ENCODE measurements at places on chromosomes 3 and 15.

GRCh38 chr15:100878648-100879047 is 983 bp upstream of the ALDH1A3 start:
- no peak for DNase-seq

GRCh38 chr15:87710406-87710805 is 546.1 kb downstream of the NTRK3 start:
- DNase-seq, result no peak

DNA sequence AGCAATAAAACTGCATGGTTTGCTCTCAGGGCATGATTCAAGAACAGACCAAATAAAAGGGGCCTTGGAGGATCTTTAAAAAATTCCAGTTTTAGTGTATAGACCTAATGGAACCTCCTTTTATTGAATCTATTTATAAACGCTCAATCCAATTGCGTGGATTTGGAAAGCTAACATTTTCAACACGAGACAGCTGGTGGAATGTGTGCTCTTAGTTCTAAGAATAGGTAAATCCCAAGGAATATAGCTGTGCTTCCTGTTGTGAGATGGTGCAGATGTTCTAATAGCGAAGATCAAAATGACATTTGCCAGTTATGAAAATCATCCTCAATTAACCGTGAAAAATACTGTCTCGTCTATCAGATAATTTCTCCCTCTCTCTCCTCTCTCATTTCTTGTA is 192.5 kb downstream of the ATP10A start:
- DNase-seq, result no peak

DNA sequence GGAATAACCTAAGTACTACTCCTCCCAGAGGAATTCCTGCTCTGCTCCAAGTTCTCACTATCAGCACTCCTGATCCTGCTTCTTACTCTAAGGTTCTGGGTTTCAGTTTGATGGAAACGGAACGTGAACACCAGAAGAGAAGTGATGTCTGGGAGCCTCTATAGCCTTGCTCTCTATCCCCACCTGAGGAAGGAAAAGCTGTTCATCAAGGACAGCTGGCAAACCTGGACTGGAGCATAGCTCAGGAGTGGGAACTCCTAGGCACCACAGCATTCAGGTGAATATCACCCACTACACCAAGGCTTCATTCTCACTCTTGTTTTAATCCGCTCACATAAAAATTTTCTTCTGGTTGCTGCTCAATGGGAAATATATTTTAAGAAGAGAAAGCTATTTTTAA is 13.0 kb upstream of the CADPS start:
- no peak for DNase-seq

DNA sequence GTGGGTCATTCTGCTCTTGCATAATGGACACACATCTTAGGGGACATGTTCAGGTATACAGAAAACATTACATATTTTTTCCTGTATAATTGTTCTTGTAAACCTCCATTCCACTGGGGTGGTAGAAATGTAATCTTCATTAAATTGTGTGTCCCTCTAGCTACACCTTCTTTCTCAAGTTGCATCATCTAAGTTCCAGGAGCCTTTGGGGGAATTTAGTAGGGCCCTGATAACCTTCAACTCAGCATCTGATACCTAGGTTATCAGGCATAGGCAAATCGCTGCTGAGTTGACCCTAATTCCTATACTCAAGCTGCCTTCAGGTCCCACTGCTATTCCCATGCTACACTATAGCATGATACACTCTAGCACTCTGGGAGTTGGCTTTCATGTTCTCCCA is 19.1 kb upstream of the CLASP2 start:
- no peak for DNase-seq

DNA sequence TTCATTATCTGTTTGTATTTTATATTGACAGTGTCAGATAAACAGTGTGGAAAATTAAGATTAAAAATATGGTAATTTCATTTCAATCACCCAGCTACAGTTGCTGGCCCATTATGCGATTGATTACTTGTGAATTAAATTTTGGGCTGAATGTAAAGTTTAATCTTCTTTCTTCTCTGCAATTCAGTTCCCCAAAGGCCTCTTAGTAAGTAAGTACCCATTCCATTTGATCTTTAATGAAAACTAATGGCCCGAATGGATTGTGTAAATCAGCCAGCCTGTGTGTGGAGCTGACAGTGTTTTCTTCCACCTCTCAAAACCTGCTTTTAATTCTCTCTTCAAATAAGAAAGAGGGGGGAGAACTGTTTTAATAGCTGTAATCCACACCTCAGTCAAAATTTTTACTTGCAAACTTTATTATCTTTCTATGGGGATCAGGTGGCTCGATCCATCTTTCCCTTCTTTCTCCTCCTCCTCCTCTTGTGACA is 307.1 kb downstream of the IL20RB start:
- DNase-seq, result no peak

GRCh38 chr3:156643729-156644389 is 30.5 kb upstream of the TIPARP start:
- DNase-seq, result no peak

GRCh38 chr3:50380405-50381085 is 21.2 kb upstream of the TMEM115 start:
- no peak for DNase-seq

DNA sequence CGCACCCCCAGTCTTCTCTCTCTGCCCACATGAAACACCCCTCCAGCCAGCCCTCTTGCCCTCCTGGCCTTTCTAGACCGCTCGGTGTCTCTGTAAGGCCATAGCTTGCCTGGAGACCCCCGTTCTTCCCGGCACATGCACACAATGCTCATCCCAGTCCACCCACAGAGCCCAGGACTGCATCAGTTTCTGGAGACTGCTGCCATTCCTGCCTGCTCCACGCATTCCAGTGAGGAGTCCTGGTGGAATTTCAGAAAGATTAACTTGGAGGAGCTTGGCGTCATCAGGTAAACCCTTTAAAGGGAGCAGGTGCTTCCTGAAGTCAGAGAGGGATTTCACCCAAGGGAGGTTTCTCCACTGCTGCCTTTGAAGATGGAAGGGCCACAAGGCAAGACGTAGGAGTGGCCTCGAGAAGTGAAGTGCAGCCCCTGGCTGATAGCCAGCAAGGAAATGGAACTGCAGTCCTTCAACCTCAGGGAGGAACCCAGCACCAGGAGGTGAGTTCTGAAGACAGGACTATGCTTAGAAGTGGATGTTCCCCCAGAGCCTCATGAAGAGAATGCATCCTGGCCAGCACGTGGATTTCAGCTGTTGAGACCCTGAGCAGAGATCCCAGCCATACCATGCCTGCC is 19.2 kb downstream of the SLC41A3 start:
- no peak for DNase-seq

GRCh38 chr15:66826507-66826906 is 124.5 kb downstream of the SMAD6 start:
- no peak for DNase-seq

Data from right renal cortex interstitium (tissue), 3 donors.